ENCODE measurements at places on chromosomes 7 and 10.

GRCh38 chr7:137073571-137074325 is 205.3 kb downstream of the CHRM2 start:
- no peak for DNase-seq

GRCh38 chr7:157585113-157585861 is 248.5 kb downstream of the DNAJB6 start:
- DNase-seq: no peak

DNA sequence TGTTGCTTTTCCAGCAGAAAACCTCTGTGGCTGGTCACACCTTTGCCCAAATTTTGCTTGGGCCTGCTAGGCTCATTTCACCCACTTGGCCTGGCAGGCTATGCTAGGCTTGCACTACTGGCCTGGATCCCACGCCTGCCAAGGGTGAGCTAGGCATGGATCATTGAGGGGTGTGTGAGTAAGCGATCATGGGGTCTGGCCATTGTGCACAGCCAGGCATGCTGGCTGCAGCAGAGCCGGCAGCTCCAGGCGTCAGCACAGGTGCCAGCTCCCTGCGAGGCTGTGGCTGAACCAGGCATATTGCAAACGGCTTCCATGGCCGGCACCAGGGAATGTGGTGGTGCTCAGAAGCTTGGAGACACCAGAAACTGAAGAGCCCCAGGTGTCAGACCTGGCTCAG is 19.2 kb downstream of the CFAP70 start:
- DNase-seq: no peak

GRCh38 chr10:13173616-13174015 is 12.3 kb downstream of the MCM10 start:
- DNase-seq: no peak

DNA sequence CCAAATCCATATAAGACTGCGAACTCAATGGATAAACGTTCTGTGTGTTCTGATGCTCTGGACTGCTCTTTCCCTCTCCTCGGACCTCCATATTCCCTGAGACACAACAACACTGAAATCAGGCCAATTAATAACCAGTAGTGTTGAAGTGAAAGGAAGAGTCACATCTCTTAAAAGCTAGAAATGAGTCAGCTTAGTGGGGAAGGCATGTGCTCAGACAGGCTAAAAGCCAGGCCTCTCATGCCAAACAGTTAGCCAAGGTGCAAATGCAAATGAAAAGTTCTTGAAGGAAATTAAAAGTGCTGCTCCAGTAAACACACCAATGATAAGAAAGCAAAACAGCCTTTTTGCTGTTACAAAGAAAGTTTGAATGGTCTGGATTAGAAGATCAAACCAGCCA is 29.3 kb downstream of the TNS3 start:
- no peak for DNase-seq

GRCh38 chr7:28675429-28675828 is 263.1 kb downstream of the CREB5 start:
- DNase-seq: no peak

- no peak for DNase-seq
Observed at GRCh38 chr7:149819961-149820340, 18.2 kb upstream of the ZNF862 start.

DNA sequence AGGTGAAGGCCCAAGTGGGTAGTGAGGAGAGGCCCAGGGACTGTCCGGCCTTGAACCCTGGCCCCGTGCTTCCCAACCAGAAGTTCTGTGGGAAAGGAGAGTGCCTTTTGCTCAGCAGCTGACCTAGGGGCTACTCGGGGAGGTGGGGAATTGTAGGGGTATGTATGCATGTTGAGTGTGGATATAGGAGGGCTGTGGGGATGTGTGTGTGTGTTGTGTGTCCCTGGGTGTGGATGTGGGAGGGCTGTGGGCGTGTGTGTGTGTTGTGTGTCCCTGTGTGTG is 12.2 kb downstream of the EPHB6 start:
- no peak for DNase-seq

DNA sequence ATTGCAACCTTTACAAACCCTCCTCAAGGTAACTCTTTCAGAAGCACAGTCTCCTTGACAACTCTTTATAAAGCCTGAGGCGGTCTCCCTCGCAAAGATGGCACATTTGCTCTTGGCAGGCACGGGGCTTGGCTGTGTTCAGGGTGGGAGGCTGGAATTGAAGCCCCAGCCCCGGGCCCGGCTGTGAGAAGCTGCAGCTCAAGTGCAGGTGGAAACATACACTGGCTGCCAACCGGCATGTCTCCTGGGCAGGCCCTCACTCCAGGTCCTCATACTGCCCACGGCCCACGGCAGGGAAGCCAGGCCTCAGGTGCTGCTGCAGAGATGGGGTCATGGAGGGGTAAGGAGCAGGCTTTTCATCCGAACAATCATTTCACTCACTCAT is 194.5 kb downstream of the TCERG1L start:
- no peak for DNase-seq

DNA sequence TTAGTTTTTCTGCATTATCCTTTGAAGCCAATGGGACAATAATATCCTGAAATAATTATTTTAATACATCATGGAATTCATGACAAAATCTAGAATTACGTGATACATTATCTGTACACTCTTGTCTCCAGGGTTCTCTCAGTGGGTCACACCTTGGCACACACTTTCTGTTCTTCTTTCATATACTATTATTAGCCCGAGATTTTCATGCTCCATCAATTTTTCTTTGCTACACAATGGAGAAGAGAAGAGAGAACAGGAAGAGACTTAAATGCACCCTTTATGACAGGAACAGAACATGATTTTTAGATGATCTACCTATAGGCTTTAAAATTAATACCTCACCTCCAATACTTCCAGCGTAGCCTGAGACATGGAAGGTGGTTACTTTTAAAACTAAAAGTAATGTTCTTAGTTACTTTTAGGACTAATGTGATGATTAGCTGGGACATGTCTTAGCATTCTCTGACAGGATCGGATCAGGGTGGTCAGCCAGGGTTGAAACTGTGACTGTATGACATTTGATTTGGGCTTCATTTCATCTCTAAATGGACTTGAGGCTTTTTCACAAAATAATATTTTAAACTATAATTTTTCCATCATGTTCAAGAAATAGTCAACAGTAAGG is 148.2 kb upstream of the WNT16 start:
- DNase-seq: no peak

DNA sequence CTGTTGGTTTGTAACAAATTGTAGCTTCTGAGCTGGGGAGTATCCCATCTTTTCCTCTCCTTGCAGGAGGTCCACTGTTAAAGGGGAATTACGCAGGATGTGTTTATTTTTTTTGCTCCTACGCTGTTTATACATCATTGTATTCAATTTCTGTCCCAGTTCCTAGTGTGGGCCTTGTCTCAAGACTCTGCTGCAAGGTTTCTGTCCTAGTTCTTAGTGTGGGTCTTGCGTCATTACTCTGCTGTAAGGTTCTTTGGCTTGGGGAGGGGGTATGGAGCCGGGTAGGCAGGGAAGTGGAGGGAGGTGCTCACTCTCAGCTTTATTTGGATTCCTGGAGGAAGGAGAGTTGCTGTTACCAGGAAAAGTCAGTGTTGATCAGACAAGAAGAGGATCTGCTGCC is 64.0 kb upstream of the TRIM8 start:
- DNase-seq: no peak

All from NCI-H524 treated with DMSO at 0.1 percent for 48 hours (cell line).